ENCODE measurements at places on chromosomes 3 and 15.
A peak's percentile ranks its signal among the peaks of the same experiment; 100 is the strongest.

DNA sequence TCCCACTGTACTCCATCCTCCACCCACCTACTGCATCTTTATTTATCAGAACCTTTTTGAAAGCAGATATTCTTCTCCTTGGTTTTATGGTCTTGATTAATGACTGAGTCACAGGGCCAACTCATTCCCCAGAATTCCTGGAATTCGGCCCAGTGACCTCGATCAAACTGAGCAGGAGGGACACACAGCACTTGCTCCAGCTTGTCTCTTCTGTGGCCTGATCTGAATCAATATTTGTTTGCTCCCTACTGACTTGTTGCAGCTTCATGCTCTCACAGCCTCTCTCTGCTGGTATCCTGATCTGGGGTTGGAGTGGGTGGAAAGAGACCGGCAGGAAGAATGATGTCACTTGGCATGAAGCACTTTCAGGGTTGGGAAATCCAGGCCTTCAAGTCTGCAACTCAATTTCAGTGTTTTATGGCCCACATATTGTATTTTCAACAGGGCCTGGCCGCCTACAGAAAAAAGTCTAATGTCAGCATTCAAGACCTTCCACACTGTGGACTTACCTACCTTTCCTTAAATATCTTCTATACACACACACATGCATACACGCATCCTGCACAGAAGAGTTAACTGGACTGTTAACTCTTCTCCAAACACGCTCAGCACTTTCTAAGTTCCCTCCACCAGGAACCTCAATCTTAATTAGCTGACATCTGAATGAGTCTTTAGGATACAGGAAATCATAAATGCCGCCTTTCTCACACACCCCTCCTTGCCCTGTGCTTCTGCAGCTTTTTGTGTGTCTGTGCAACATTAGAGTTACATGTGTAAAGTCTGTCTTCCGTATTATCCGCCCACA, 4.6 kb downstream of the ANXA2 start:
- H3K27me3 ChIP-seq = no peaks in the 10 kb centered on the region
- H3K4me1 ChIP-seq = peaks cover 34% of the 10 kb centered on the region
- peaks cover 5% of the 10 kb centered on the region for H3K36me3 ChIP-seq
- peak overlapping the region; percentile 99 for H3K27ac ChIP-seq

- no peaks in the 10 kb centered on the region for H3K27me3 ChIP-seq
- H3K27ac ChIP-seq = no peak overlapping the region
- no peaks in the 10 kb centered on the region for H3K36me3 ChIP-seq
- no peak overlapping the region for H3K4me3 ChIP-seq
Observed at GRCh38 chr3:55524565-55525244, 37.6 kb upstream of the WNT5A start.

DNA sequence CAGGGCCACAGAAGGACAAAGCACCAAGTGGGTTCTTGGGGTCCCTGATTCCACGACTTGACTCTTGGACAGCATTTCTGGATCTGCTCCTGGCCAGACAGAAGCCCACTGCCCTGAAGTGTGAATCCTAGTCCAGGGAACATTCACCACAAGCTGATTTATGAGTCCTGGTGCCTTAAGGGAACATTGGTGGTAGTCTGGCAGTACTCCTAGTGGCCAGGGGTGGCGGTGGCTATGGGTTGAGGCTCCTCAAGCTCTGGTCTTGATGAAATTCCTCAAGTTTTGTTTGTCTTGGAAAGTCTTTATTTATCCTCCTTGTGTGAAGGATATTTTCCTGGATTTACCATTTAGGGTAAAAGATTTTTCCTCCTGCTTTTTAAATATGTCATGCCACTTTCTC, 307.5 kb downstream of the PYDC2 start:
- H3K4me3 ChIP-seq = no peak overlapping the region
- no peak for DNase-seq
- no peak overlapping the region for H3K27ac ChIP-seq
- H3K4me1 ChIP-seq = no peaks in the 10 kb centered on the region

GRCh38 chr3:134255404-134255803, 4.7 kb upstream of the RYK start:
- peaks cover 6% of the 10 kb centered on the region for H3K4me1 ChIP-seq
- H3K27me3 ChIP-seq = no peaks in the 10 kb centered on the region
- H3K27ac ChIP-seq = no peak overlapping the region
- no peak for DNase-seq

DNA sequence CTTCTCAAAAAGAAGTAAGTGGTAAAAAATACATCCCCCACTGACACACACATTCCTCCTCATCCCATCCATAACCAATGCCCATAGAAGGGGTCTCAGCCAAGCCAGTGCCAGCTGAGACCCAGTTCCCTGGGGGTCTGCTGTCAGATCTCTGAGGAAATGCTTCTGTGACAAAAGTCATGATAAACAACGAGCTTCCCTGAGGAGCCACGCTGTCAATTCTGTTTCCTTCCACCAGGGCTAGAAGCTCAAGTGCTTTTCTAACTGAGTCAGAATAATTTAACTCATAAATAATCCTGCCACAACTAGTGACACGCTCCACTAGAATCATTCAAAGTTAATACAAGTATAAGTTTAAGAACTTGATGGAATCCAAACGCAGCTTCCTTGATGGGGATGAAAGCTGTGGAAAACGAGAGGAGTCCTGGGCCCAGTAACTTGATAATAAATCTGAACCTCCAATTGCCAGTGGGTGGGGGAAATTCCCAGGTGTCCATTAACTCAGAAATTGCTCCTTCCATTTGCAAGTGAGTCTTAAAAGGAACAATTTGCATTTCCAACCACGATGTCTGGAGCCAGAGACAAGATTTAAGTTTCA, 348.7 kb upstream of the LMCD1 start:
- no peak overlapping the region for H3K27ac ChIP-seq
- no peaks in the 10 kb centered on the region for H3K36me3 ChIP-seq
